ENCODE measurements at places on chromosomes 11 and 22.

DNA sequence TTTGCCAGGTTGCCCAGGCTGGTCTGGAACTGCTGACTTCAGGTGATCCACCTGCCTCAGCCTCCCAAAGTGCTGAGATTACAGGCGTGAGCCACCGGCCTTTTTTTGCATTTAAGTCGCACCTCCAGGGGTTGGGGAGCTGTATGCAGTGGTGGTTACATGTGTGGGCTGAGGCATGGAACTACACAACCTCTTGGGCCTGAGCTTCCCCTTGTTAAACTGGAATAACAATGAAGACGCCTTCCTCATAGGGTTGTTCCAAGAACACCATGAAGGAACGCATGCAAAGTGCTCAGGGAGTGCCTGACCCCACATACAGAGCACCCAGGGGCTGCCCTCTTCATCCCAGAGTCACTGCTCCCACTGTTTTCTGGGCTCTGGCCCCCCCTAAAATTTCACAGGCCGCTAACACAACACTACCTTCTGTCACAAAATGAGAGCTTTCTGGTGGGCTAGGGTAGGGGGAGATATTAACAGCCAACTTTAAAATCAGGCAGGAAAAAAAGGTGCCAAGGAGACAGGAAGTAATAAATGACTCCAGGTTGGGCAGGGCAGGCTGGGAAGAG, 1.3 kb upstream of the FAM118A start:
- DNase-seq = no peak

DNA sequence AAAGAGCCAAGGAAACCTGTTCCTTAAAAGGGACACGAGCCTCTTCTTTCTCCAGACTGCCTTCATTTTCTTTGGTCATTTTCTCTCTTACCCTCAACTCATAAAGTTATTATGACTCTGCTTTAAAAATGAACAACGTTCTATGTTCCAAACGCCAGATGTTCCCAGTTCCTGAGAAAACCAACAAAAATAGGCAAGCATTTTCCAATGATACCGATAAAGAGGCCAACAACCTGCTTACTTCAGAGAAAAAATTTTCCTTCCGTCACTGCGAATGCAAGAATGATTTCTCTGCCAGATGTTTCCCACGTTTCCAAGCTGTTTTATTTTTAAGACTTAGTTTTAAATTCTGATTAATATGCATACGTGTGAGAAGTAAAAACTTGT, 315 bp upstream of the TRPC6 start:
- no peak for DNase-seq

DNA sequence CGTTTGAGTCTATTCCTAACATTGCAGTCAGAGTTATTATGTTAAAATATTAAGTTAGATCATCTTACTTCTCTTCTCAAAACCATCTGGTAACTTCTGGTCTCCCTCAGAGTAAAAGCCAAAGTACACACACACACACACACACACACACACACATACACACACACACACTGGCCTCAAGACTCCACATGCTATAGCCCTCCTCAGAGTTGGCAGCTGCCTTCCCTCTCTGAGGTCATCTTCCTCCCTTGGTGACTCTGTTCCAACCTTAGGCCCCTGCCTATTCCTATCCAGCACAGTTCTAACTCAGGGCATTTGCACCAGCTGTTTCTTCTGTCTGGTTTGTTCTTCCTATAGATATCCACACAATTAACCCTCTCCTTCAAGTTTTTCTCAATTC, 272.0 kb upstream of the SESN3 start:
- DNase-seq = no peak

DNA sequence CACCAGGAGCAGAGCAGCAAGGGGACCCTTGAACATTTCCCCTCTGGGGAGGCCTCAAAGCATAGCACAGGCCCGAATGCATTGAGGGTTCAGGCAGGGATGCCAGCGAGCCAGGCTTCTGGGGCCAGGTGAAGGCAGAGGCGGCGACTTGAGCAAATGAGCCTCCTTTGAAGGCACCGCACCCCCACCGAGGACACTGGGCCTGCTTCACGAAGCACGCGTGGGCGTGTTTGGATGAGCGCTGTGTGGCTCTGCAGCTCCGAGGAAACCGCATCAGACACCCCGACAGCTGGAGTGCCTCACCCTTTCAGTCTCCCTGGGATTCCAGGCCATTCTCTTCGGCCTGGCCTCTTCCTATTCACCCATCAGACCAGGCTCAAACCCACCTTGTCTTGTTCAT, 301.8 kb downstream of the NTM start:
- DNase-seq = no peak

DNA sequence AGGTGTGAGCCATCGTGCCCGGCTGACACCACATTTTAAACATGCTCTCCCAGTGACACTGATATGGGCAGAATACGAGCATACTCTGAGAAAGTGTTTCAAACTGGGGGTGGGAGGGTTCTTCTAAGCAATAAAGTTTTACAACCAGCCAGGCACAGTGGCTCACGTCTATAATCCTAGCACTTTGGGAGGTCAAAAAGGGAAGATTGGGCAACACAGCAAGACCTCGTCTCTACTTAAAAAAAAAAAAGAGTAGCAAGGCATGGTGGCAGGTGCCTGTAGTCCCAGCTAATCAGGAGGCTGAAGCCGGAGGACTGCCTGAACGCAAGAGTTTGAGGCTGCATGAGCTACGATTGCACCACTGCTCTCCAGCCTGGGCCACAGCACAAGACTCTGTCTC, 2.2 kb downstream of the GANAB start:
- DNase-seq = no peak

- DNase-seq = no peak
These were observed 2.4 kb downstream of the C22orf15 start for GRCh38 chr22:23764899-23765881.

DNA sequence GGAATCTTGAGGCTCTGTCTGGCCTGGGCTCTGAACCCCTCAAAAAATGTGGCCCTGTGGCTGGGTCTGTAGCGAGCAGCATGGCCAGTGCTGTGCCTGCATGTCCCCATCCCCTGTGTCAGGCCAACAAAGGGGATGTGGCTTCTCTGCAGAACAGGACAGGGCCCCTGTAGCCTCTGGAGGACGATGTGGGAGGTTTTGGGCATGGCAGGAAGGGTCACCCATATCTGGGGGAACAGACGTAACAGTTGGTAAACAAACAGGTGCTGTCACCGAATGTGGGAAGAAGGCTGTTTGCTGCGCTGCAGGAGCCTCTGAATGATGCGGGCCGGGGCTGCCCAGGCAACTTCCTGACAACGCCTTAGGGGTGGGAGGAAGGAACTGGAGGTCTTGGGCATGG, 35.0 kb downstream of the LRP5 start:
- no peak for DNase-seq

DNA sequence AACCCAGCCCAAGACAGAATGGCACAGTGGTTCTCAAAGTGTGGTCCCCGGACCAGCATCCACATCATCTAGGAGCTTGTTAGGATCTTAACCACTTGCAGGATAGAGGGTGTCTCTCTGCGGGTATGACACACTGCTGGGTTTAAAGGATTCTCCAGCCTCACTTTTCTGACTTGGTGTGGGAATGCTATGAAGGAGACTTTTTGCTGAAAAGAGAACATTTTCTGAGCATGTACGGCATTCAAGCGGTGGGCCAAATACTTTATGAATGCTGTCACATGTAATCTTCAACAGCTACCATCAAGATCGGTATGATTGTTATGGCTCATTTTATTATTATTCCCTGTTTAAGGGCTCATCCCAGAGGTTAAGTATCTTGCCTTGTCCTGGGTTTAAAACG, 1.8 kb upstream of the CD82 start:
- peak; percentile 27 for DNase-seq

- DNase-seq = peak; percentile 10
These were observed 459.6 kb downstream of the TBC1D22A start for GRCh38 chr22:47221840-47222615.

DNA sequence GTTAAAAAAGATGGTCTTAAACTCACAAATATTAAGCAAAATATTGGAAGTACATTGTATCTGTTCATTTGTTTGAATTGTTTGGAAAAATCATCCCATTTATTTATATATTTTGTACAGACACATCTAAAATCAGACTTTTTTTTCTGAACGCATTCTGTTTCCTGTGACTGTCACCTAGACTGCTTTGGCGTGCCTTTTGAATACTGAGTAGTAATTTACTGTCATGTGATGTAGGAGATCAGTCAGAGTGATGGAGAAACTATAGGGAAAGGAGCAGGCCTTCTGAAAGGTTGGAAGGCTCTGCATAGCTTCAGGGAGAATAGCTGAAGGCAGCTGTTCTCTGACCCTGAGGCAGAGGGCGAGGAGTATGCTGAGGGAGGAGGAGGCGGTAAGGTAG, 452.0 kb upstream of the ARHGAP42 start:
- no peak for DNase-seq

GRCh38 chr11:75269896-75270295, 29.3 kb downstream of the TPBGL start:
- DNase-seq = no peak

DNA sequence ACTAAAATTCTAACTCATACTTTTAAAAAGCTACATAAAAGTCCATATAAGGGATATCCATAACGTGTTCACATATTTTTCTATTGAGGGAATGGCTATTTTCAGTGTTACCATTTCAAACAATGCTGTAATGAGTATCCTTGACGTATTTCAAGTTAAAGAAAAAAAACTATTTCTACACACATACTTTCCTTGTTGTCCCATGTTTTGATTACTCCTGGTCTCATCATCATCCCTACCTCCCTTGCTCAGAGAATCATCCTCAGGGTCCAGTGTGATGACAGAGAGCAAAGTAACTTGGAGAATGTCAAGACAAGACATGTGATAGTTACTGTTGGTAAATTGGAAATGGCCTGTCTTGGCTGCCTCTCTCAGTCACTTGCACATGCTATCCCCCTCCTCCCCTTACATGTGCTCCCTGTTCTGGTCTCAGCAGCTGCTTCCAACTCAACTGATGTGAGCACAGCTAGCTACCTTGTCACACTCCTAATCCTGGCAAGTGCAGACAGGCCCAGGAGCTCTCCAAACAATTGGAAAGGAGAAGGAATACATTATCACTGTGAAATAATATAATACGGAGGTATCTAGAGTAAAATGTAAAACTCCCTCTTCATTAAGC, 21.8 kb downstream of the NUMA1 start:
- no peak for DNase-seq

DNA sequence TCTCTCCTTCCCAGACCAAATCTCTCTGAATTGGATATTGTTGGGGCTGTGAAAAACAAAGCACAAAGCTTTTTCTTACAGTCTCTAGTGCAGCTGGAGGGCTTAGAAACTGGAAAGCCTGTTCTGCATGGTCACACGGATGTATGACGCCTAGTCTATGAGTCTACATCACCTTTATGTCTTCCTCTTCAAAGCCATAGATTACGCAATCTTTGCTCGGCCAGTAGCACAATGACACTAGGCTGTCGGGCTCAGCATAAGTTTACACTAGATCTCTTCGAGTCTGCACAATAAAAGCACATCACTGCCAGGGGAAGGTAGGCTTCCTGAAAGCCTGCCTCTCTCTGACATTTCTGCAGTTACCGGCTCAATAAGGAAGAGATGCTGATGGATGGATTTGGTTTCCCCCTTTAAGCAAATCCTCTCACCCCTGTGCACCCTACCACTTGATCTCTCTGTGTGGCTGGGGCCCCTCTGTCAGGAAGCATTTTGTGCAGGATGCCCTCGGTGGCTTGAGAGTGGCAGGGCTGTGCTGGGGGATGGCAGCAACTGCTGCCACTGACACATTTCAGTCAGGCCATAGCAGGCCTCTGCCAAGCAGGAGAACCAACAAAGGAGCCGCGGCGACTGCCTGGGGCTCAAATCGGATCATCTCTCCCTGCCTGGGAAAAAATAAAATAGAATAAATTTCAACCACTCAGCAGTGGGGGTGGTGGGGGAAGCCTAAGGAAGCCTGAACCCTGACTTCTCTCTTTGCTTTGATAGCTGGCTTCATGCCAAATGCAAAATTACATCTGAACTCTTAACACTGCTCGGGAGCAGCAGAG, 1272.8 kb downstream of the LRRC4C start:
- peak; percentile 59 for DNase-seq

DNA sequence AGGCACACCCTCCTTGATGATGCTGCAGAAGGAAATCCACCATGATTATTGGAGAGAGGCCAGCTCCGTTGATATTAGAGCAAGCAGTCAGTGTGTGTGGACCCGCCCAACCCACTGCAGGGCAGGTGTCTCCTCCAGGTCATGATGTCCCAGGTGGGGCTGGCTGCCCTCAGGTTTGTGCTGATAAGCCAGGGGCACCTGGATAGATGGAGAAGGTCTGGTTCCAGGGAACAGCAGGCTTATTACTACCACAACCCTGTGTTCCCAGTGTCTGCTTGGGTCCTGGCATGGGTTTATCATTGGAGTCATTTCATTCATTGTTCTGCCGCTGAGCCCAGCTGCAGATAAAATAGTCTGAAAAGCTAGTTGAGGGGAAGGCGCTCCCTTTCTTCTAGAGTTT, 181.1 kb upstream of the NECTIN1 start:
- DNase-seq = no peak

- DNase-seq = no peak
These were observed 16.4 kb downstream of the EHF start for GRCh38 chr11:34637303-34637702.

DNA sequence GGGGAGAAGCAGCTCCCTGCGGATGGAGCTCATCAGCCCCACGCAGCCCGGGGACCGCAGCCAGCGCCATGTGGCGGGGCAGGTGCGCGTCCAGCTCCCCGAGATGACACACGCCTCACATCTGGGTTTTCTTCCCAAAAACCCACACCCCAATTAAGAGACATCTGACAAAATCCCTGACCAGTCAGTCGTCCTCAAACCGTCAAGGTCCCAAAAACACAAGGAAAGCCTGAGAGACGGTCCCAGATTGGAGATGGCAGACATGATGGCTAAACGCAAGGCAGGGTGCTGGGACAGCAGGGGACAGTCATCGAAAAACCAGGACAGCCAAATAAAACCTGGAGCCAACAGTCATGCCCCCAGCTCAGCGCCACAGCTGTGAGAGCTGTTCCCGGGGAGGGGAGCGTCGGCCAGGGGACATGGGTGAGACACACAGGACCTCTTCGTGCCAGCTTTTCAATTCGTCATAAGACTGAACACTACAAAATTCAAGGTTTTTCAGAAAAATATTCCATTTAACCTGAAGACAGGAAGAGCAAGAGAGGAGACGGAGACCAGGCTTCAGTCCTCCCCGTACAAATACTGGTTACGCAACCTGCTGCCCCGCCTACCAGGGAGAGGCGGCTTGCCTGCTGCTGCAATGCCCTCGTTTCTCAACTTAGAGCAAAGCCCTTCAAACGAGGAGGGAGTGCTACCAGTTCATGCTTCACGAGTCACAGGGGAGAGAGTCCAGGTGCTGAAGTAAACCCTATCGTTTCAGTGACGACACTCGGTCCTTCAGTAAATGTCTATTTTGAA, 10.5 kb downstream of the TOLLIP start:
- DNase-seq = peak; percentile 38

- DNase-seq = no peak
These were observed 19.2 kb downstream of the GLYATL1 start for GRCh38 chr11:58958500-58958899.

- DNase-seq = no peak
These were observed 1224.8 kb downstream of the JRKL start for GRCh38 chr11:97614606-97615005.
